ENCODE measurements at places on chromosomes 2 and 18.
A peak's percentile ranks its signal among the peaks of the same experiment; 100 is the strongest.

DNA sequence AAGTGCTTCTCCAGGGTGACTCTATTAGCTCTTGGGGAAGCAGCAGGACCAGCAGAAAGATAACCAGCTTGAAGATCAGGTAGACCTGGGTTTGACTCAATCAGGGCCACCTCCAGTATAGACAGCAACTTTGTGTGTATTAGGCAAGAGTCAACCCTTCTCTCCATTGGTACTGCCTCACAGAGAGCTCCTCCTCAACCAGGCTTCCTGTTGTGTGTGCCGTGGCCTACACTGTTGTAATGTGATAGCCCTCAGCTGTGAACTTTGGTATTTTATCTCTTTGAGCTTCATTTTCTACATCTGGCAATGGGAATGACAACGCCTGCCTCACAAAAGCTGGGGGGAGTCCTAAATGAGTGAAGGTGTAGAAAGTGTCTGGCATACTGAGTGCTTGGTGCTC is 17.0 kb upstream of the MAP3K20 start:
- DNase-seq: no peak

GRCh38 chr2:102434655-102435381 is 11.9 kb downstream of the IL18RAP start:
- DNase-seq: no peak

GRCh38 chr18:74353169-74353775 is 37.6 kb downstream of the C18orf63 start:
- peak; percentile 71 for DNase-seq

DNA sequence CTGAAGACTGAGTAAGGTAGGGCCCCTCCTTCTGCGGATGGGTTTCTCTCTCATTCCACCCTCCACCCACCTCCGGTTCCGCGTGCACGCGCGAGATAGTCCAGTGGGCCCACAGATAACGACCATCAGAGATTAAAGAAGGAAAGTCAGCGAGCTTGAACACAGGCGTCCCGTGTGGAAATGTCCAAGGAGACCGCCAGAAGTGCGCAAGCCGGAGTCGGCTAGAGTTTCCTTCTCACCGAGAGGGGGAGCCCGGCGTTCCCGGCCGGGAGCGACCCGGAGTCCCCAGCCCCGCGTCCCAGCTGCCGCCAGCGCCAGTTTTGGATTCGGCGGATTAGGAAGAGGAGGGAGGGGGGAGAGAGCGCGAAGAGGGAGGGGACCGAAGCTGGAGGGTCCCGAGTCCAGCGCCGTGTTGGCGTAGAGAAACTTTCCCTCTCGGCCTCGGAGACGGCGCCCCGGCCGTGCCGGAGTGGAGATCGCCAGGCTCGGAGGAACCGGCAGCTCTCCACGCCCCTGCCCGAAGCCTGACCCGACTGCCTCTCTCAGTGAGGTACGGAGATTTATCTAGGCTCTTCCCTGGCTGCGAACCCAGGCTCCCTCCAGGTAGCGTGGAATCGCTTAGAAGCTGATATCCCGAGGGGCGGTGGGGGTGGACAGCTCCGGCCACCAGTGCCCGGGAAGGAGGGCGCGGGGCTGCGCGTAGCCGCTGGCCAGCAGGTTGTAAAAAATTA is at the start of gene GULP1:
Gene GULP1, plus strand, starts transcription at position 258 of the 731 bp plus-strand sequence. CDS start 185,829 bp downstream, outside the sequence.
- DNase-seq: peak; percentile 82

- DNase-seq: no peak
These were observed 1348.0 kb upstream of the TMEFF2 start for GRCh38 chr2:193542762-193543161.

DNA sequence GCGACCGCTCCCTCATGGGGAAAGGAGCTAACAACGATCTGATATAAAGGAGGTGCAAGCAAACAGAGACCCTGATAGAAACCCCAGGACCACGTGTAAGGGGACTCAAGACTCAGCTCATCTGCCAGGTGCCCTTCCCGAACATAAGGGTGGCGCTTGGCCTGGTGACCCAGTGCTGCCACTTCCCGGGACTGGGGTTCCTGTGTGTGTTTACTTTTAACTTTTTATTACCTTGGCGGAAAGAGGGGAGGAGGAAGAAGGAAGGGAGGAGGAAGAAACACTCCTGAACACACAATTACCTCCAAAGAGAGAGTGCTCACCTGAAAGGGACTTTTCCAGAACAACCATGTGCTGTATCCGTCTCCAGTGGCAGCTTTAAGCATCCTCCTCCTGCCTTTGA is 56.5 kb upstream of the EDAR start:
- no peak for DNase-seq

DNA sequence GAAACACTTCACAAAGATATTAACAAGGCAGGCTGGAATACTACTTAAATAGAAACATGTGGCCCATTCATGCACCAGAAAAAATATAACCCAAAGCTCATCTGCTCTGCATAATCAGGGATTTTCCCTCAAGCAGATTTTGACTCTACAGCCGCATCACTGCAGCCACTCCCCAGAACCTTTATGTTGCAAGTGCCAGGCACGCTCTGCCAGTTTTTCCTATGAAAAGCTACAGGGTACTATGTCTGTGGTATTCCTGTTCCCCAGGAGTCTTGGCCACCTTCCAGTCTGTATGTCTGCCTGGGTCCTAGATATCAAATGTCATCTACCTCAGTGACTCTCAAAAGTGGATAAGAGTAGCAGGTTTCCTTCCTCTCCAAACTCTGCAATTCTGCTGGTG is 3.8 kb downstream of the COA5 start:
- DNase-seq: no peak

DNA sequence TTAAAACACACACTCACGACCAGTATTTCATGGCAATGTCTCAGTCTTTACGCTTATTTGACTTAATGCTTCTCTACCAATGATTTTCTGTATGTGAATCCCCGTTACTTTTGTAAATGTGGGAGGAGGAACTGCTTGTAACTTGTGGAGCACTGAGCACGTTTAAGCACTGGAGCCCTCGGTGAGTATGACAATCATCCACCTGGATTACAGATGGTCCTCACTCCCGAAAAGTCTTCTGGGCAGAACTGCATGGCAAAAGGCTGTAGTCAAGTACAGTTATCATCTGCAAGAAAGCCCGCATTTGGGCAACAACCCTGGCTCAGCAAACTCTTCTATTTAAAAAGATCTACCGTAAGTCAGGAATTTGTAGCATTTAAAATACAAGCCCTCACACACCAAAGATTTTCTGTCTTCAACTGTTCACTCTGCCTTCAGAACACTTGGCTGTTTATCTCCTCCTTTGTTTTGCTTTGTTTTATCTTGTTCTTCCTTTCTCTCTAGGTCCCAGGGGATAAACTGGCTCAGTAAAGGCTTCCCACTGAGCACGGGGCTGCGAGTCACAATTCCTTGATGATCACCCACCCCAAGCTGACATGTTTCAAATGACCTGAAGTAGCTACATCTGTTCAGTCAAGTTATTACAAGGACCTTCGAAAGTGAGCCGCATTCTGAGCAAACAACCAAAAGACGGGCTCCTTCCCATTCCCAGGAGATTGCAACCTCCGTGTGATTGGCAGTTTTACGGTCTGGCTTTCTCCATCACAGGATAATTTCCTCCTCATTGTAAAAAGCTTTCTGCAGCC is 102.2 kb downstream of the DLGAP1 start:
- DNase-seq: no peak

- DNase-seq: no peak
These were observed 1.0 kb upstream of the NPHP1 start for GRCh38 chr2:110205660-110206455.

GRCh38 chr2:44974064-44974715 is 32.7 kb downstream of the SIX3 start:
- DNase-seq: peak; percentile 55

DNA sequence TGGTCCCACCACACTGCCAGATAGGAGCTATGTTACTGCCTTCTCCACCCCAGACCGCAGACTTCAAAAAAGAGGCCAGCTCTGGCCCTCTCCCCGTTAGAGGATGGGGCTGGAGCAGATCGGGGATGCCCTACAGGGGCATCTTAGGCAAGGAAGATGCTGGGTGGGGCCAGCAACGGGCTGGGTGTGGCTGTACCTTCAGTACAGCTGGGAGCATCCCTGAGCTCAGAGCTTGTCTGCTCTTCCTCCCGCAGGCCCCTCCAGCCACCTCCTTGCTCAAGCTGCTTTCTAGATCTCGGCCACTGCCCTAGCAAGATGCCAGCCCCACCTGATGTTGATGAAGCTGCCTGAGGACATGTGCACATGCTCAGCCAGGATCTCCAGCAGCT is 9.8 kb downstream of the PTPRN start:
- DNase-seq: no peak

GRCh38 chr2:231707625-231707926 is 749 bp upstream of the PTMA start:
- no peak for DNase-seq

DNA sequence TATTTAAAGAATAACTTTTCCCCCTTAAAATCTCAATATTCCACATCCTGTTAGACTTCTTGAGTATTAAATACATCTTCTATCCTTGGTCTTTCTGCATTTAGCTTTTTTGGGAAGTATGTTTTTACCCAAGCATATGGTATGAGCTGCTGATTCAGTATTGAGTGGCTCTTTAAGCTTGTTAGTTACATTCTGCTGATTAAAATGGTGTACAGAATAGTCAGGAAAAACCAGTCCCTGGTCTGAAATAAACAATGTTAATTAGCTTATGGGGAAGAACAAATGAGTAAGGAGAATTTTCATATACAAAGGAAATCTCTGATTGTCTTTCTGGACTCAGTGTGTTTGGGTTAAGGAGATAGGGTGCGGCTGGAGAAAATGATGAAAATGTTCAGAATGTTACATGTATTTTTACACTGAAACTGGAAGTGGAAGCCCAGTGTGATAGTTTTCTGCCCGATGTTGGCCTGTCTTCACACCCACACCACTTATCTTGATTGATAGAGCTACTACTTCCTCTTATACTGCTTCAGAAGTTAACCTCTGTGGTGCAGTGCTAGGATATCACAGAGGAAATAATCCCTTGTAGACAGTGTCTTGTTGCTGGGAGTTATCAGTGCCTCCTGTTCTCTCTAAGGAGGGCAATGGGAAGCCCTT is 84.0 kb downstream of the MSH2 start:
- DNase-seq: no peak

DNA sequence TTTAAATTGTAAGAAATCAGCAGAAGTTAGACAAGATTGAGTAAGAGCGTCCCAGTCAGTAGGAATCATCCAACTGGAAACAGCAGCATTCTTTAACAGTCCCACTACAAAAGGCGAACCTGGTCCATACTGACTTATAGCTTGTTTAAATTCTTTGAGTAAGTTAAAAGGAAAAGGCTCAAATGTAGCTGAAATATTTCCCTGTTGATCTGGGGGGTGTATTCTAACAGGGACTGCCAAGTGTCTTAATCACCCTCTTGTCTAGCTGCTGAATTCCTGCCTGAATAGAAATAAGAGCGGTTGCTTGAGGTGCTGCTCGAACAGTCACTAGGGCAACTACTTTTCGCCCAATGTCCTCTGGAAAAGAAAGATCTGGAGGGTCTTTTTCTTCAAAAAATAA is 56.4 kb upstream of the FMNL2 start:
- no peak for DNase-seq

DNA sequence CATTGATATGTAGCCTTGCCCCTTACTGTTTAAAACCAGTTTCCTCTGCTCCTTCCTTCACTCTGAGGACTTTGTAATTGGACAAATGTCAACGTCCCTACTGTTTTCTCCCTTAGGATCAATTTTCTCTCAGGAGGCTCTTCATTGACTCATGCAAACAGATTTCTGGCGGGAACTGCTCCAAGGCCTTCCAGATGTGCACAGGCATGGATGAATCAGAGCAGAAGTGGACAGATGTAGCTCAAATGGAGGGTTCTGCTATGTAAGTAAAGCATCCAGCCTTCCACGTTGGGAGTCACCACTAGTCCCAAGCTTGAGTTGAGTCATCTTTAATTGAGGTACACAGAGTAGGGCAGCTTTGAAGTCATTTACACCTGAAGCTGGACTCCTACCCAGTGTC is 34.1 kb upstream of the ZDBF2 start:
- DNase-seq: no peak

DNA sequence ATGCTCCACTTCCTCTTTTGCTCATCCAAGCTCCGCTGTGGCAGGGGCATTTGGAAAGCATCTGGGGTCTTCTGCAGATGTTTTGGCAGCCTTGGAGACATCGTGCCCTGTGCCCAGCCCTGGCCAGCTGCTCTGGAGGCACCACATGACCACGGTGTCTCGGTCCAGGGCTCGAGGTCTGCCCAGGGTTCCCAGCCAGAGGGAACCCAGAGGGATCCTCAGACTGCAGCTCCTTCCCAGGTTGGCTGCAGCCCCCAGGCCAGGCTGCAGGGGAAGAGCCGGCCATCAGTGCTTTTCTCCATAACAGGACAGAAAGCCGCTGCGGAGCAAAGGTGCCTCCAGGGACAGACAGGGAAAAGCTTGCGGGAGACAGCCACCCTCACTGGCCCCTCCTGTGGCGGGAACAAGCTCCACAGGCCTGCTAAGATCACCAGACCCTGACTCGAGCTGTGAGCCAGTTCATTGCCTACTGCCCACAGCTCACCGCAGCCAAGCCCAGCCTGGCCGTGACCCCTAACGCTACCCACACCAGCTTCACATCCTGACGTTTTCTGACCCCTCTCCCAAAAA is 74.7 kb downstream of the SMAD7 start:
- DNase-seq: no peak

Measured in EH (cell line).